Posterior cingulate gyrus (tissue), 11 donors: ENCODE measurements at places on chromosomes 11 and 22.
A peak's percentile ranks its signal among the peaks of the same experiment; 100 is the strongest.

DNA sequence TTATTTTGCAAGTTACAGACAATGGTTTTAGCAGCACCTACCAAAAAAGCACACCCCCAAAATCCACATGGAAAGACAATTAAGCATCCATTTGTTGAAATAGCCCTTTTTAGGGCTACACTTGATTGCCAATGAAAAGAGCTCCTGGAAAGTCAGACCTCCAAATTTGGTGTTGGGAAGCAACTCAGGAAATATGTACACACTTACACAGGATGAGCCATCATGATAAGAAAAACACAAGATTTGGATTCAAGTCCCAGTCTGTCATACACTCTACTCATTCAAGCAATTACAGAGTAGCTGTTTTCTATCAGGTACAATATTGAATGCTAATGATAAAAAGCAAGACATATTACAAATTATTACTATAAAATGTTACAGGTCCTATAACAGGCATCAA lies 31.5 kb downstream of the FAM168A start:
- no peak for DNase-seq

- no peak for DNase-seq
Measured at GRCh38 chr22:26549902-26550497, 37.7 kb upstream of the TFIP11 start.

DNA sequence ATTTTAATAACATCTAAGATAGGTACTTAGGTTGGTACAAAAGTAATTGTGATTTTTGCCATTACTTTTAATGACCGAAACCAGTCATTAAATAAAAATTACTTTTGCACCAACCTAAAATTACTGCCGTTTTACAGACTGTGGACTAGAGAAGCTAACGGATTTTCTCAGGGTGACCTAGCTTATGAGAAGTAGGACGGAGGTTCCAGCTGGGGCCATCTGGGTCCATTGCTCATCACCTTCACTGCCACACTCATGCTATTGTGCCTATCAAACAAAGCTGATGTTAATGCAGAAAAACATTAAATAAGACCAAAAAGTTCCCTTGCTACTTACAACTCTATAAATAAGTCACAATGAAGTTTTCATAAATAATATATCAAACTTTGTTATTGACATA lies 38.9 kb downstream of the GRIA4 start:
- DNase-seq: no peak

- no peak for DNase-seq
Measured at GRCh38 chr11:34671946-34672345, 51.1 kb downstream of the EHF start.

GRCh38 chr22:37060801-37061610 lies 9.5 kb downstream of the KCTD17 start:
- peak; percentile 75 for DNase-seq

GRCh38 chr22:25570486-25570885 lies 6.0 kb downstream of the GRK3 start:
- no peak for DNase-seq

- no peak for DNase-seq
Measured at GRCh38 chr11:125637840-125638239, 12.9 kb downstream of the CHEK1 start.
